ENCODE measurements at places on chromosomes 4 and X.

DNA sequence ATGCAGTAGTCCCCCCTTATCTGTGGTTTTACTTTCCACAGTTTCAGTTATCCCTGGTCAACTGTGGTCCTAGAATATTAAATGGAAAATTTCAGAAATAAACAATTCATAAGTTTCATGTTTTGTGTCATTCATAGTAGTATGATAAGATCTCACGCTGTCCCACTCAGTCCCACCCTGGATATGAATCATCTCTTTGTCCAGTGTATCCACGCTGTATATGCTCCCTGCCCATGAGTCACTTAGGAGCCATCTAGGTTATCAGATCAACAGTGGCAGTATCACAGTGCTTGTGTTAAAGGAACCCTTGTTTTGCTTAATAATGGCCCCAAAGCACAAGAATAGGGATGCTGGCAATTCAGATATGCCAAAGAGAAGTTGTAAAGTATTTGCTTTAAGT is 16.2 kb upstream of the SYTL4 start:
- DNase-seq = no peak

DNA sequence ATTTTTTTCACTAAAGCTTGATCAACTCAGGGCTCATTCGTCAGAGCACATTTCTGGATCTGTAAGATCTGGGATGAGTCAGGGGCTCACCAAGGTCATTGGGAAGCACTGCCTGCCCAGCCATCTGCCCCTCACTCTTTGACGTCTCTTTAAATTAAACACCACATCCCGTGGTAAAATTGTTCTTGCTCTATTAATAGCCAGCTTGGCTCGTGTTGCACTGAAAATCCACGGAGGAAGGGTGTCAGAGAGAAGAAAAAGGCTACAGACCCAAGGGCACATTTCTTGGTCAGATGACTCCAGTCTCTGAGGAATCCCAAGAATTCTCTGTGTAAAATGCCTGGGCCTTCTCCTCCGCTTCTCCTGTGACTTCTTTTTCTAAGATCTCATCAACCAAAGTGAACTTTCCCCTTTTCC is 45.7 kb upstream of the GATB start:
- DNase-seq = no peak

DNA sequence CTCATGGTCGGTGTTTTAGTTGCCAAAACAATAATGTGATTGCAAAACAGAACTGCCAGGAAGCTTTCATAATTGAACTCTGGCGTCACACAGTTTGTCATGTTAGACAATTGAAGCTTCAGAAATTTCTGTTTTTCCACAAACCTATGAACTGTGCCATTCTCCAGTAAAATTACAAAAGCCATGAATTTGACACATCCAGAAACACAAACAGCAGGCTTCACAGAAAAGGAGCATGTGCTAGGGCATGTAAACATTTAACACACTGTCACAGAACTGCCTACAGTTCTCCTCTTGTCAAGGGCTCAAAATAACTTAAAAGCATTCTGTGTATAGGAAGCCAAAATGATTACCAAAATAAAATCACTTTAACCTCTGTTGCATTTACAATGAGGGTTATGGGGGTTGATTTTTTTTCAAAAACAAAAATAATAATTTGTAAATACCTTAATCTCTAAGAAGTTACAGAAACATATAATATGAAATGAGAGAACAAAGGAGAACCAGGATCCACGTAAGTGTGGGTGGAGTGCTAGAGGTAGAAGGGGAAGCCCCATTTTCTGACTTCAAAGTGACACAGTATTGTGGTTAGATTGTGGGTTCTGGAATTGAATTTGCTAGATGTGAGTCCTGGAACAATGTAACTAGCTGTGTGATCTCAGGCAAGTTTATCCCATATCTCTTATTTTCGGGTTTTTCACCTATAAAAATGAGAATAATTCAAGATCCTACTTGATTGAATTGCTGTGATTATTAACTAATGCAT is 295.0 kb downstream of the CENPC start:
- DNase-seq = no peak

DNA sequence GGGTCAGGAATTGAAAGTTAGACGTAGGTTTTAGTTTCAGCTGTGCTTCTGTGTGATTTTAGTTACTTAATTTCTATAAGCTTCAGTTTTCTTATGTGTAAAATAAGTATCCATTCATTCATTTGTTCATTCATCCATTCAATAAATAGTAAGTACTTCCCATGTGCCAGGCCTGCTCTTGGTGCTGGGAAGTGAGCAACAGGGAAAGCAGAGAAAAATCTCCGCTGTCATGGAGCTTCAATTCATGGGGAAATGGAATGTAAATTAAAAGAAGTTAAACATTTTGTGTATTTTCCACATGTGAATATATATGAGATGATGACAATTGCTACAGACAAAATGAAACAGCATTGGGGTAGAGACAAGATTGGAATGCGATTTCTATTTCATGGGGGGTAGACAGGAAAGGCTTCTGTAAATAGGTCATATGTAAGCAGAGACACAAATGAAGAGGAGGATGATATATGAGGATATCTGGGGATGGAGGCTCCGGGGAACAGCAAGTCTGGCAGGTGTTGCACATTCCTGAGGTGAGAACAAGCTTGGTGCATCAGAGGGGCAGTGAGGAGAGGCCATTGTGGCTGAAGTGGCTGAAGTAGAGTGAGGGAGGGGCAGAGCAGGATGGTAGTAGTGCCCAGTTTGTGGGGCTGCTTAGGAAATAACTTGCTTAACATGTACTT is 66.2 kb downstream of the FHIP1A start:
- DNase-seq = no peak

DNA sequence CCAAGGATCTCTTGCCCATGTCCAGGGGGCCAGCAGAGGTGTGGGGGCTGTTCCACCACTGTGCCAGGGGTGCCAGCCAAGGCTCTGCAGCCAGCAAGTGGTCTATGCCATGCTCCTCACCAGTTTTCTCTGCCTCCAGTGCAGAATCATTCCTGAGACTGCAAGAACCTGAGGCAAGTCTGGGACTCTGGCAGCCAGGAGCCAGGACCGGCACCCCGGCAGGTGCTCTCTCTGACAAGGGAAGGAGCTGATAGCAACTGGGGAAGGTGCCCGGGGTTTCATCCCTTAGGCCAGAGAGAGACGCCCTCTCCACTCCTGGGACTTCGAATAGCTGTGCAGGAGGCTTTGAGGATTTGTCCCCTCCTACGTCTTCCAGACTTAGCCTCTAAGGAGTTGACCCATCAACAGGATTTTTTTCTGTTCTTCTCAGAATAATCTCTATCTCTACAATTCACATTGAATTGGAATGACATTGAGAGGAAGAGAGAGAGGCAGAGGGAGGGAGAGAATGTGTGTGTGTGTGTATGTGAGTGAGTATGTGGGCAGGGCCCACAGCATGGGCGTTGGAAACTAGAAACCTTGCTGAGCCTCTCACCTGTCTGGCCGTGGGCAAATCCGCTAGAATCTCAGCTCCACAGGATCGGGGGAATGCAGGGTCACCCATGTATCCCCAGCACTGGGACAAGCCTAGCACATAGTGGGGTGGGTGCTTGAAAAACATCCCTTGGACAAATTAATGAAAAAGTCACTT is 74.5 kb upstream of the AFAP1 start:
- DNase-seq = no peak

- no peak for DNase-seq
Observed at GRCh38 chr4:143667461-143667860, 33.0 kb downstream of the FREM3 start.

DNA sequence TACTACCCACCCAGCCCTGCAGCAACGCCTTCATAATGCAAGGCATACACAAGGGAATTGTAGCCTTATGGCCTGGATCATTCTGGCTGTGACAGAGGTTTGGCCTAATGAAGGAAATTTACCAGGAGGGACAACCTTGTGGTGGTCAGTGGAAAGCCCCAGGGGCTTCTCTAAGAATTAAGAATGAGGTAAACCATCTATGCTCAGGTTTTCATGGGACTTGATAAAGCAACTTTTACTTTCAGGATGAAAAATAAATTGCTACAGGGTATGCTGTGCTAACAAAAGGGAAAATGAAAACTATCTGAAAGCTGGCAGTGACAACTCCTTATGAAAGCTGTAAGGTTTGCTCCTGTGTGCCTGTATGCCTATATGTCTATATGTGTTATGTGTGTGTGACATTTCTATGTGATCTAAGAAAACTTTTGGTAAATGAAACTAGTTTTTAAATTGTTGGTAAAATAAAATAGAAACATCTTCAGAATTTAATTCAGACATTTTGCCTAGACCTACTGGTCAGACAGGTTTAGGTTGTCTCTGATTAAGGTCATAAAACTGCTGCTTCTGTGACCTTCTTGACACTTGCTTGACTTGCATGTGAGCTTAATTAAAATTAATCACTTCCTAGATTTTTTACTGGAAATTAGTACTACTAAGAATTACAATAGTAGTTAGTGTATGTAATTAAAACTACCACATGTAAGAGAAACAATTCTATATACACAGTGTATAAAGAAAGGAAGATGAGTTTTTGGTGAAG is 19.9 kb upstream of the TXK start:
- no peak for DNase-seq

DNA sequence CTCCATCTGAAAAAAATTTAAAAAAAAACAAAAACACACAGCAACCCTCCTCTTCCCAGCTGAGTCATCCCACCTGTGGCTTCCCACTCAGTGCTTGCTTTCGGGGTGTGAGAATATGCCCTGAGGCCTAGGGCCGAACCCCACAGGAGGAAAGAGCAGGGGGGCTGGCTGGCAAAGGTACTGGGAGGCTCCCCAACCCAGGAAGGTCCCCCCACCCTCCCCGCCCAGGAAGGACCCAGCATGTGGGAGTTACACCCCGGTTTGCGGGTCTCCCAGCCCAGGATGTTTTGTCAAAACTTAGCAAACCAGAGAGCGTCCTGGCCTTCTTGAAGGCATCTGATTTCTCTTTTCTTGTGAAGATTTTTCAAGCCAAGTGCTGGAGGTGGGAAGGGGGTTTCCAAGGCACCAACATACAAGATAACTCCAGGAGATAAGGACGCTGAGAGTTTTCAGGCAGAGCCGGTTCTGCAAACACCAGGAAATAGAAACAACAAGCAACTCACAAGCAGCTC is 25.7 kb upstream of the CSF2RA start:
- no peak for DNase-seq

GRCh38 chr4:163063891-163064290 is 102.8 kb downstream of the NAF1 start:
- DNase-seq = no peak

DNA sequence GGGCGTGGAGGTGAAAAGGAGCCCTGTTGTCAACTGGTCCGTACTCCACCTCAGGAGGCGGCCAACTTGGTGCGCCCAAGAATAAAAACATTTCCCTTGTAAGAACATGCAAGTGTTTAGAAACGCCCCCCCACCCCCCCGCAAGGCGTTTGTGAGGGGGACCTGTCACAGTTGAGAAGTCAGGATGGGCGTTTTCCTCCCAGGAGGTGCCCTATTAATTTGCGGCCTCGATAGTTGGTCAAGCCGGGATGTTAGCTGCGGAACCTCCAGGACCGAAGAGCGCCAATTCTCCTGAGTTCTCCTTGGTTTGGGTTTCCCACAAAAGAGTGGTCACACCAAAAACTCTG is 651 bp upstream of the SAP30 start:
- peak; percentile 60 for DNase-seq

GRCh38 chr4:72390409-72390808 is 178.6 kb downstream of the ADAMTS3 start:
- no peak for DNase-seq

- DNase-seq = no peak
Observed at GRCh38 chr4:147877308-147877771, 145.5 kb downstream of the ARHGAP10 start.

- no peak for DNase-seq
Observed at GRCh38 chr4:3440979-3441500, 728 bp upstream of the HGFAC start.

DNA sequence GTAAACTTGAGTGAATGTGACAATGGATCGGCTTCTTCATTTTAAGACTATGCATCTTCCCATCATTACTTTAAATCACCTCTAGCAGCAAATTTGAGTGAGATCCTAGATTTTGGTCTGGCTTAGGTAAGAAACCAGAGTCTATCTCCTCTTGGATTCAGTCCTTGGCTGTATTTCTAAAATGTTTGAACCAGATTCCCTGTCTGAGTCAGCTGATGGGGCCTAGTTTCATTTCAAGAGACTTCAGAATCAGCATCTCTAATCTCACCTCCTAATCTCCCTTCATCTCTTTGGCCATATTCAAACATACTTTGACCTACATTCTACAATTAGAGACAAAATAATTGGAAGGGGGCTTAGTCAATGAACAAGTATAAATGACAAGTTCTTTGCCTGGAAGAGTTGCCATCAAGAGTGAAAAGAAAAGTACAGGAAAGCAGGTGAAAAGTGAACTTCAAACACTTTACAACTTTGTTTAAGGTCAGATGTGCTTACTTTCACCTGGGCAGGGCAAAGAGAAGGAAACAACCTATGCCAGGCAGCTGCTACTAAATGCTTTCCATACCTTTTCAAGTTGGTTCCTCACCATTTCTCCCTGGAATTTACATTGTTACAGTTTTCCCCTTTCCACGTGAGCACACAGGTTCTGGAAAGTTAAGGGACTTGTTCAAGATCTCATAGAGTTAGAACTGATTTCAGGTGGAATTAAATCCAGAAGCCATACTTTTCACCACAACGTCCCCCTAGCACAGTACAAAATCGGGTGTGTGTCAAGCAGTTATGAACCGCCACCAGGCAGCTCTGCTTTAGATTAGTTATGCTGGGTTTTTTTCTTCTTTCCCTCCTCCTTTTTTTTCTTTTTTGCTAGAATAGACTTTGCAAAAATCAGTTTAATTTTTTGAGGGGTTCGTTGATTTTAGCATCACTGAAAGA is 30.7 kb upstream of the PITX2 start:
- DNase-seq = no peak

DNA sequence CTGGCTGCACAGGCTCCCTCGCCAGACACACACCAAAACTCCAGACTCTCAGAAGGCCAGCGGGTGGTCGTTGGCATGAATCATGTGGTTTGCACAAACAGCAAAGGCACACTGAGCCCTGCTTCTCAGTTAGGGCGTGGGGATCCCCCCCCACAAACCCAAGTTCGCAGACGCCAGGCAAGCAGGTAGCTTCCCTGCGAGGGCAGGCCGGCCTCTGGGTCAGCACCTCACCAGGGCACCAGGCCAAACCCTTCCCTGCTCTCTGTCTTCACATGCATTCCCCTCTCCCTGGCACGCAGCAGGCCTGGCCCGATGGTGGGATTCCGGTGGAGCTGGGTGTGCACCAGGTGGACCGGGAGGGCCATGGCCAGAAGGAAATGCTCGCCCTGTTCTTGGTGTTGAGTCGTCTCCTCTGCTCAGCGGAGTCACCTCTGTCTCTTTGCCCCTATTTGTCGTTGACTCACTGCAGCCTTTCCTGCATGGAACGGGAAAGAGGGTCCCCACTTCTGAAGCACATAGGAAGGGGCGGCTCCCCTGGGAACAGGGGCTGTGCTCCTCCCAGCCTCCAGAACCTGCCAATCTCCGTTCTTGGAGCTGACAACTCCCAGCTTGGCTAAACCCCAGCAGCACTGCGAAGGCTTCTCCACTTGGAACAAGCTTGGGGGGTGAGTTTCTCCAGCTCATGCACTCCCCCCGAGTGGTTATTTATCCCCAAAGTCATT is 51.4 kb downstream of the SORCS2 start:
- DNase-seq = no peak

GRCh38 chr4:150302553-150302952 is 224.3 kb downstream of the DCLK2 start:
- no peak for DNase-seq

GRCh38 chr4:5755679-5756078 is 44.7 kb downstream of the EVC start:
- no peak for DNase-seq
